ENCODE measurements at places on chromosomes 16 and 17.

DNA sequence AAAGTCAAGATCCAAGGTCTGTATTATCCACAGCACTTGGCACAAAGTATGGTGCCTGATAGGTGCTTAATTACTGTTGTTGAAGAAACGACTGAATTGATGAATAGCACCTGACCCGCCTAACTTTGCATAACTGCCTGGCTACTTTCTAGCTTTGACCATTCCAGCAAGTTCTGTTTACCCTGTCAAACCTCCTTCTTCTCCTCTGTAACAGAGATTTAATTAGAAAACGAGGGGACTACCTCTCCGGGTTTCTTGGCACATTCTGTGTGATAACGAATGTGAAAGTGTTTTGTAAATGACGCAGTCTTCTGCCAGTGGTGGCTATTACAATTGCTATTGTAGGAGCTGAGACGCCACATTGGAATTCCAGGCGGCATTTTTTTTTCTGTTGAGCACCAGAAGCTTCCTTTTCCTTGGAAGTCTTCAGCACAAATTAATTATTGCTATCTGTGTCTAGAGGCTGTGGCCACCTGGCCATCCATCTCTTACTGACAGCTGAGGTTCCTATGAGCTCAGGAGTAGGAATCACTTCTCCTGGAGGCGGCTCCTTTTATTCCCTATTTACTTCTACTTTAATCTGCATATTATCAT, 522.9 kb downstream of the HS3ST4 start:
- DNase-seq, result no peak

DNA sequence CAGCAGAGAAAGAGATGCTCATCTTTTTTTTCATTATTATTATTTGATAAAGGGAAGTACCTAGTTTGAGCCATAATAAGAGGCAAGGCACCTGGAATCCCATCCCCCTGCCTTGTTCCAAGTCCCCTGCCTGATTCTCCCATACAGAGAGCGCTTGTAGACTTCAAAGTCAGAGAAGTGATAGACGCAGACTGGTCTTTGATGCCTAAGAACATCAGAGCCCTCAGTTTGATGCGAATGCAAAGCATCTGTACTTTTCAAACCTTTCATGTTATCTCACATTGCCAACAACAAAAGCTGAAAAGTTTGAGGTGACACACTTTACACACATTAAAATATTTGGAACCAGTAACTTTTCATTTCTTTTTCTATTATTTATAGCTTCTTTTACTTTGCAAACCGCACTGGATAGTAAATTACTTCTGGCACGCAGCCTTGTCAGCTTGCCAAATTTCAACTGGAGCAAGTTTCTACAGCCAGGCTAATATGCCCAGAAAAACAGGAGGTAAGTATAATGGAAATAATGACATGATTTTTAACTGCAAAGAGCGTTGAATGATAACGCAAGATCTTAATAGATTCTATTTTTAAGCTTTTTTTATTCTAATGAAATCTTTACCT, 5.9 kb upstream of the UTP6 start:
- DNase-seq, result no peak

DNA sequence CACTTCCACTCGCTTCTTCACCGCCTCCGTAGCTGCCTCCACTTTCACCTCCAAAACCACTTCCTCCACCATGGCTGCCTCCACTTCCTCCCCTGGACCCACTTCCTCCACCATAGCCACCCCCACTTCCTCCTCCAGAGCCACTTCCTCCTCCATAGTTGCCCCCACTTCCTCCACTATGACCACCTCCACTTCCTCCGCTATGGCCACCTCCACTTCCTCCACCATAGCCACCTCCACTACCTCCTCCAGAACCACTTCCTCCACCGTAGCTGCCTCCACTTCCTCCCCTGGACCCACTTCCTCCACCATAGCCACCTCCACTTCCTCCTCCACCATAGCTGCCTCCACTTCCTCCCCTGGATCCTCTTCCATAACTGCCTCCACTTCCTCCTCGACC, 4.5 kb downstream of the KRT9 start:
- no peak for DNase-seq

DNA sequence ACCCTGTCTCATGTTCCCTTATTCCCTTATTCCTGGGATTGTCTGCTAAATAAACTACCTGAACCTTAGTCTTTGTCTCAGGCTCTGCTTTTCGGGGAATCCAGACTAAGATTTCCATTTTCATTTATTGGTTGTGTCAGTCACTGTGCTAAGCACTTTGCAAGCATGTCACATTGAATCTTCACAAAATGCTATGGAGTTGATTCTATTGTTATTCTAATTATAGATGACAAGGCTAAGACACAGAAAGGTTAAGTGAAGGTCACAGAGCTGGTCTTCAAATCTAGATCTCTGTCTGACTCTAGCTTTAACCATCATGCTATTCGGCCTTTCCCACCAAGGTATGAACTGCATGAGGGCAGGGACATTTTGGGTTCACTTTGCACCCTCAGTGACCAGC, 13.4 kb upstream of the CES5A start:
- DNase-seq, result no peak

DNA sequence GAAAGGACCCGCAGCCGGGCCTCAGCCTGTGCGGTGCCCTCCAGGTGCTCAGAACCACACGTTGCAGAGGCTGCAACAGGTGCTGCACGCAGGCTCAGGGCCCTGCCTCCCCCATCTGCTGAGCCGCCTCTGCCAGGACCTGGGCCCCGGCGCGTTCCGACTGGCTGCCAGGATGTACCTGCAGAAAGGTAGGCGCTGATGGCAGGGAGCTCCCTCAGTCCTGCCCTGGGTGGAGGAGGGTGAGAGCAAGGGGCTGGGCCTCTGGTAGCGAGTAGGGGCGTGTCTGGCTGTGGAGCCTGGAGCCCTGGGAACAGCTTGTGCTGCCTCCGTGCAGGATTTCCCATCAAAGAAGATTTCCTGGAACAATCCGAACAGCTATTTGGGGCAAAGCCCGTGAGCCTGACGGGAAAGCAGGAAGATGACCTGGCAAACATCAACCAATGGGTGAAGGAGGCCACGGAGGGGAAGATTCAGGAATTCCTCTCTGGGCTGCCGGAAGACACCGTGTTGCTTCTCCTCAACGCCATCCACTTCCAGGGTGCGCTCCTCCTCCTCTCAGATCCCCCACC, 4.4 kb downstream of the SERPINF2 start:
- DNase-seq, result no peak

DNA sequence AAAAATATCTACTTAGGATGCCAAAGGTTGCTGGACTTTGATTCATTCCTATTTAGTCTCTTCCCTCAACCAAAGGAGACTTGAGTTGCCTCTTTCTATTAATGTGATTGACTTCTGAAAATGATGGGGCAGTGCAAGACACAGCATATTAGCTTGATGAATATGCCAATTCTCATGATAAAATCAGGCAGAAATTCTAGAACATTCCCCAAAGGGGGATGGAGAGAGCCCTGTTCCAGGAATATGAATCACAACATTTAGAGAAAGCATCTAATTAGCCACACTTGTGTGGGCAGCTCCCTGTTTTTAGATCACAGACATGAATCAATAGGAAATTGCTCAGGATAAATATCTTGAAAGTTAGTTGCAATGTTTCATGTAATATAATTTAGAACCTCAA, 584.0 kb upstream of the CDH8 start:
- no peak for DNase-seq

GRCh38 chr17:64077379-64077778, 52.6 kb downstream of the ERN1 start:
- no peak for DNase-seq

GRCh38 chr16:10033556-10033955, 148.7 kb downstream of the GRIN2A start:
- no peak for DNase-seq

- DNase-seq, result no peak
Measured at GRCh38 chr17:44343510-44344209, 1.4 kb upstream of the GRN start.

DNA sequence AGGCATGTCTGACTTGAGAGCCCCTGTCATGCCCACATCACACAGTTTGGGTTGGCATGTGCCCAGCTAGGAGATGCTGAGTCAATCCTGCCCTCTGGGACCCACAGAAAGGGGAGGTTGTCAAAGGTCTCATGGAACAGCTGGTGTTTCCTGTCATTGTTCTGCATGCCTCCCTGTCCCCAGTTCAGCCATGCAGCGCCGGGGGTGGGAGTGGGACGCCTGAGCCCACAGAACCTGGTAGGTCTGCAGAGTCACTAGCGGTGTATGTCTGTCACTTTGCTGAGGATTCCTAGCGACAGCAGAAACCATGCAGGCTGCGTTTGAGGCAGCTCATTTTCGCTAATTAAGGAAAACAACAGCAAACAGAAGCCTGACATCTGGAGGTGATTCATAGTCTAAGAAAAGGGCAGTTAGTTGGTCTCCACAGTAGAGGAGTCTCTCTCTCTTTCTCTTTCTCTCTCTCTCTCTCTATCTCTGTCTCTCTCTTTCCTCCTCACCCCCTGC, 19.6 kb upstream of the CCL1 start:
- DNase-seq, result peak; percentile 30

DNA sequence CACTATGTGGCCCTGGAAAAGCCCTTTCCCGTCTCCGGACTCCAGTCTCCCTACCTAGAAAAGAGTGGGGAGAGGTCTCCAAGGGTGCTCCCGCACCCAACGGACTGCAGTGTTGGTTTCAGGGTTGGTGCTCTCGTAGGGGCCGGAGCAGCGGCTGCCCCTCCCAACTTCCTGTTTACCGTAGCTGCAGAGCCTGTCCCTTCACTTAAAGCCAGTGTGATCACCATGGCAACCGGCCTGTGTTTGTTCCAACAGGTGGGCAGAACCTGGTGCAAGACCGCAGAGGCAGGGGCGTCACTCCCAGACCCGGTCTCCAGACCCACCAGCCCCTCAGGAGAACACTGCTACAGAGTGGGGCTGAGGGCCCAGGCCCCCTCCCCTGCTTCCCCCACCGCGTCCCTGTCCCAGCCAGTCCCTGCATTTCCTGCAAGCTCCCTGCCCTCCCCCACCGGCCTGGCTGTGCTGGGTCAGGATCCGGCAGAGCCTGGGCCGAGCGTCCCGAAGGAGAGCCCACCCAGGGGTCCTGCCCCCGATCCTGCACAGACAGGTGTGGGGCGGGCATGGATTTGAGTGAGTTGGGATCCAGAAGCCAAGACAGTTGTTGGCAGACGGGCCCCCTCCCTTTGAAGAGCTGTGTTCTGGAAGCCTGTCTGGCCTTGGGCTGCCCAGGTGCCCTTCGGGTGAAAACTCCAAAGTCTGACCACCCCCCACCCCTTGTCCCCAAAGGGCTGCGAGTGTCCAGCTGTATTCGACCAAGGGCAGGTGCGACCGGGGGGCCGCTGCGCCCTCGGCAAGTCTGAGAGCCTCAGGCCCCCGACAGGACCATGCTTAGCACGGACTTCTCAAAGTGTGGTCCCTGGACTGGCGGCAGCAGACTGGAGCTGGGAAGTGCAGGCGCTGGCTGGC, 1.5 kb upstream of the BAIAP3 start:
- peak; percentile 40 for DNase-seq

GRCh38 chr17:57875290-57876022, 25.6 kb upstream of the MRPS23 start:
- no peak for DNase-seq

DNA sequence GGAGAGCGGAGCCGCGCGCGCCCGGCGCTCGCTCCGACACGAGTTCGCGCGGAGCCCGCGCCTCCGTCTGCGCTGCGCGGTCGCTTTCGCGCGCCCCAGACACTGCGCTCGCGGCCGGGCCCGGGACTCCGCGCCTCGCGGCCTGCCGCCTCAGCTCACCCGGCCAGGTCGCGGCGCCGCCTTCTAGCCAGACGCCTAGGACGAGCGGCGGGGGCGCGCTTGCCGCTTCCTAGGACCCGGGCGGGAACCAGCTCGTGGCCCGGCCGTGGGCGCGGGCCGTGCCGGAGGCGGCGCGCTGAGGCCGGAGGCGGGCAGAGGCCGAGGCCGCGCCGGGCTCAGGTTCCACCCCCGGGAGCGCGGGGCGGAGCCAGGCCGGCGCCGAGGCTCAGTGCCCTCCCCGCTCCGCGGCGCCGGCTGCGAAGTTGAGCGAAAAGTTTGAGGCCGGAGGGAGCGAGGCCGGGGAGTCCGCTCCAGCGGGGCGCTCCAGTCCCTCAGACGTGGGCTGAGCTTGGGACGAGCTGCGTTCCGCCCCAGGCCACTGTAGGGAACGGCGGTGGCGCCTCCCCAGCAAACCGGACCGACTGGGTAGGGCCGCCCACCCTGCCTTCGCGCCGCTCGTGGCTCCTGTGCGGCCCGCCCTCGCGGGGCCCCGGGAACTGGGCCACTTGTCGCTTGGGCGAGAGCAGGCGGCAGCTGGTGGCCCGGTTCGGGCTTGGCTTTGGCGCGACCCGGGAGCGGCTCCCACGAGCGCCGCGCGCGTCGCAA, at the start of gene SPHK1:
Gene SPHK1, plus strand, starts transcription at position 388 of the 765 bp plus-strand sequence. CDS start 1,036 bp downstream, outside the sequence.
- peak; percentile 59 for DNase-seq

- no peak for DNase-seq
Measured at GRCh38 chr16:50208460-50208931, 55.4 kb downstream of the TENT4B start.

GRCh38 chr17:44848961-44849489, 1.3 kb downstream of the HIGD1B start:
- DNase-seq, result no peak

DNA sequence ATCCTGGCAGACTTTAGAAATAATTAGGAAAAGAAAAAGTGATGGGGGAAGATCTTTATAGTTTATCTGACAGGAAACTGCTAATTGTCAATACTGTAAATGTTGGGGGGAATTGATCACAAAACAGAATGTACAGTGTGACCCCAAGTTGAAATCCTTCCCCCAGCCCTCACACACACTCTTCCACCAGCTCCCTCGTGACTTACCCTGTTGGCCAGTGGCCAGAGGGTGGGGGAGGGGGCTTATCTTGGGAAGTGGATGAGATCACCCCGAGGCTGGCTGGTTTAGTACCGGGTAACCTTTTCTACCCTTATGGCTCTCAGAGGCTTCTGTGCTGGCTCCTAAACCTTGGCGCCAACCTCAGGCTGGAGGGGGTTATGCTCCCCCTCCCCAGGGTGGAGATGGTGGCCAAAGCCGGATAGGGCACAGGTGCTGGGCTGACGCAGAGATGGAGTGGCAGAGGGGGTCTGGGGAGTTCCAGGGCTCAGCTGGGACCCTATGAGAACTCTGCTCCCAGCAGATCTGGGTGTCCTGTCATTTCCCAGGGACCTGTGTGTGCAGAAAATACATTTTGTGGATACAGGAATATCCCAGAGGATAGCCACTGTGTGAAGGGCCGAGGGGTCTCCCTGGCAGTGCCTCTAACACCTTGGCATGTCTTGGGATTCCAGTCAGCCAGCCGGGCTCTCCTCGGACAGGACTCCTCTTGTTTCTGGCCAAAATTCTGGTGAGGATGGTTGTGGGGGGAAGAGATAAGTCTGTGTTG, 18.6 kb downstream of the CDH16 start:
- DNase-seq, result no peak

GRCh38 chr16:26051063-26051462, 359.3 kb downstream of the HS3ST4 start:
- DNase-seq, result no peak

DNA sequence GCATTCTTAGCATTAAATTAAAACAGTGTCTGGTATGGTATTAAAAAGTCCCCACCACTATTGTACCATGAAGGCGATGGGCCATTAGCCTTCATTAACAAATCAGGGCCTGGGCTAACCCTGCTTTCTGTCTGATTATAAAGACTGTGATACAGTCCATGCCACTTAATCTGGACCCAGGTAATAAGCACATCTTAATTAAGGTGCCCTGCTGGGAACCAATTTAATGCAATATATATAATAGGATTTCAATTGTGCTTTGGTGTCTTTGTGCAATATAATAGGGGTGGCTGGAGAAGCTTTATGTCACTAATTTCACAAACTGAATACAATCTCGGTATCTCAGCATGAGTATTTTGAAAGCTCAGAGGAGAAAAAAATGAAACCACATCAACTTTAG, 64.4 kb upstream of the CDH8 start:
- DNase-seq, result no peak

GRCh38 chr16:83113811-83114210, 487.0 kb downstream of the CDH13 start:
- DNase-seq, result no peak

GRCh38 chr16:84541999-84542817, 37.7 kb upstream of the MEAK7 start:
- DNase-seq, result no peak
